ENCODE measurements at places on chromosomes 6 and 20.
A peak's percentile ranks its signal among the peaks of the same experiment; 100 is the strongest.

GRCh38 chr20:57094252-57094891, 172.1 kb downstream of the BMP7 start:
- no peak for DNase-seq

GRCh38 chr20:54237116-54237943, 29.4 kb downstream of the PFDN4 start:
- no peak for DNase-seq

DNA sequence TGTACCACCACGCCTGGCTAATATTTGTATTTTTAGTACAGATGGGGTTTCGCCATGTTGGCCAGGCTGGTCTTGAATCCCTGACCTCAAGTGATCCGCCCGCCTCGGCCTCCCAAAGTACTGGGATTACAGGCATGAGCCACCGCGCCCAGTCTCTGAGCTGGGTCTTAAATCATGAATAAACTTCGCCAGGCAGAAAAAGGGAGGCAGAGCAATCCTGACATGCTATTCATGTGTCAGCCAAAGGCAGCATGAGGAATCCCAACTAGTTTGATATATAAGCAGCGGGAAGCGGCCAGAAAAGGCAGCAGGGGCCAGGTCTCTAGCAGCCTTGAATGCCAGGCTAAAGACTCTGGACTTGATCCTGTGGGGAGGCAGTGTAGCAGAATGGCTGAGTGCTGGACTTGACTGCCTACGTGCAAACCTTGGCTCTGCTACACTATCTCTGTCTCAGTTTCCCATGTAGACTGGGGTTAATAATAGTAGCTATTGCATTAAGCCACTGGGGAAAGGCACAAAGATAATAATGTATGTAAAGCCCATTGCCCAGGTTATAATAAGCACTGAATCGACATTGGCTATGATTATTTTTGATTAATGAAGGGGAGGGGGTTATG, 1.8 kb downstream of the PROCR start:
- no peak for DNase-seq

GRCh38 chr6:139112561-139112960, 22.3 kb upstream of the HECA start:
- peak; percentile 52 for DNase-seq

DNA sequence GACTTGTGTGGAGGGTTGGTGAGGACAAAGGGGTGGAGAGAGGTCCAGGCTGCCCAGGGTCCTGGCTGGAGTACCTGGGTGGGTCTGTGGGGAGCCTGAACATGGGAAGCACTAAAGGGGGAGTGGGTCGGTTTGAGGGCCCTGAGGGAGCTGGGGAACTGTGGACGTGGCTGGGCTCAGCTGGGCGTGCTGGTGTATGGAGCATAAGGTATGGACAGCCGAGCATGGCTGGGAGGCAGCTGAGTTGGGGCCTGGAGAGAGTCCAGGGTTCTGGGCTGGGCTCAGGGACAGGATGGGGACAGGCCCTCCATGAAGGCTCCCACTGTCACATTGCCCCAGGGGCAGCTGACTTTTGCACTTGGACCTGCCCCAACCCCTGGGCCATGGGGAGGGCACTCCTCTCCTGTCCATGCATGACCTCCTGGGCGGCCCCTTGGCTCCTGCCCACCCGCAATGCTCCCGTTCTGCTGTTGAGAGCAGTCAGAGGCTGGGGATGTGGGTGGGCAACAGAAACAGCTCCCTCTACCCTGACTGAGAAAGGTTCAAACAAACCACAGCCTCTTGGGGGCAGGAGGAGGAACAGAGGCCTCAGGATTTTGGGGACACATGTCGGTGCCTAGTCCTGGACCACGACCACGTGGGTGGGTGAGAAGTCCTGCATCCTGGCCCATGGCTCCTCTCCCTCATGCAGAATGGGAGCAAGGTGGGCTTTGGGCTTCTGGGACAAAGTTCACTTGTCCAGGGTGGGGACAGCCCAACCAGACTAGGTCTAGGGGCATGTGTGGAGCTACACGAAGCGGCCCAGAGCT, 4.5 kb downstream of the C20orf204 start:
- DNase-seq, result no peak

Data from HAP-1 (cell line).